A172 (cell line): ENCODE measurements at places on chromosomes 4 and X. TPM values are rescaled to one million over a fixed set of nuclear protein-coding genes. Genes with fewer than 3 reads are reported as not detected.

TEX13D gene
- not detected in 2 replicates for total RNA-seq

SAGE1 gene
- total RNA-seq, result not detected in 2 replicates

DRD5 gene
- total RNA-seq, result not detected in 2 replicates

GRCh38 chrX:15973946-15974345, 119.3 kb upstream of the AP1S2 start:
- DNase-seq, result no peak

DNA sequence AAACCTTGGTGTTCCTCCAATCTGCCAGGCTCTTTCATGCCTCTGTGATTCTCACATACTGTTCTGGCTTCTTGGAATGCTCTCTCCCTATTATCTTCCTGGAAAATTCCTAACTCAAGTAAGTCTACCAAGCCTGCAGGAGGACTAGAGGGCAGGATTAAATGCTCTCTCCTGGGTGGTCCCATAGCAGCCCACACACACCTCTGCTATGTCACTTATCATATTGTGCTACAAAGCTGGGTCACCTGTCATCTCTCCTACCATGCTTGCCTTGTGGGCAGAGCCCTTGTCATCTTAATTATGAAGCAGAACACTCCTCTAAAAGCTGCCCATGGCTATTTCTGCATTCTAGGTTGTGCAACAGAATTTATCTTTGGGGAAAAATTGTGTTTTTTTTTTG, 344.5 kb upstream of the NOCT start:
- DNase-seq, result no peak

GRCh38 chrX:1093121-1093520, 119.3 kb downstream of the CRLF2 start:
- DNase-seq, result no peak

GRCh38 chrX:129593137-129593536, 53.1 kb downstream of the OCRL start:
- DNase-seq, result peak; percentile 37

DNA sequence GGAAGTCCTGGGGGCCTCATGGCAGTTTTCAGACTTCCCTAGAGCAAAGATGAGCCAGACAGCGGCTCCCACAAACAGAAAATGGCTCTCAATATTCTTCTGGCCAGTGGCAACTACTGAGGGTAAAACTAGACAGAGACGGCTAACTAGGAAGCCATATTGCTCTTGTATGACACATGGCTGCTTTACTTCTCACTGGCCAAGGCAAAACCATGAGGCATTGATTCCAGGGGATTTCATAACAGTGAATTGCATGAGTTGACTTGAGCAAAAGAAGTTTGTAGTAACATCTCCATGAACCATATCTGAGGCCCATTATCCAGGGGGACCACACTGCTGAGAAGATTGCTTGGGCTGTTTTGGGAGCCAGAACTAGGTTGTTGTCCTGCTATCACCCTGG, 13.7 kb upstream of the TLR8 start:
- DNase-seq, result no peak

DNA sequence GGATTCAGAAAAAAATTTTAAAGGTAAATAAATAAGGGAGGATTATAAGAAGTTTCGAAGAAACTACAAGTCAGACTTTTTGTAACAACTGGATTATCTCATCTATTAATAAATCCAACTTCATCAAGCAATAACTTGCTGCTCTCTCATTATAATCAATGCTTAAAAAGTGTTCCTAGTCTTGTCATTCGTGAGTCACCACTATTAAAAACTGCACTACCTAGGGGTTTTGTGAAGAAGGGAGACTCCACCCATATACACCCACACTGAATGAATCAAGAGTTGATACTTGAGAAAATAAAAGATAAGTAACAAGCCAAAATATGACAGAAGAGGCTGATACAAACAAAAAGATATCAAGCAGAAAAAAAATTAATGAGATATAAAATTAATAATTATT, 360.5 kb downstream of the ZNF674 start:
- DNase-seq, result peak; percentile 19

- no peak for DNase-seq
Observed at GRCh38 chr4:145988628-145989027, 50.0 kb upstream of the ZNF827 start.

DNA sequence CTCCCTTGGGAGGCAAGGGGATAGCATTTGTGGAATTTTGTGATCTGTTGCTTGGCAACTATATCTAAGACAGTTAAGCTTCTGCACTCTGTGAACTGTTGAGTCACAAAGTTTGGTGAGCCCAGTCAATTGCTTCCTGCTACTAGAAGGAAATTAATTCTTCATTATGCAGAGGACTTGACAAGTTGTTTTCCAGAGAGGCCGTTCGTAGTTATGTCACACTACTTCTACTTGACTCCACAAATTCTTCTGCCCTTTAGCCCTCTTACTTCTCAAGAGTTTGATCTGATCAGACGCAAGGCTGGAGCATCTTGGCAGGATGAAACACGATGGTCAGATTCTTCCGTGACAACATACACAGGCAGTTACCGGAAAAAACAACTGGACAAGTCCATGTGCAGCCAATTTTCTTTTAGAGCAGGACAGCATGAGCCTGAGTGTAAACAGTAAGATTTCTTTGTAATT, at the start of gene C4orf51:
Gene C4orf51 (plus strand): TSS at position 156 of the 465 bp plus-strand sequence. CDS start 58 bp downstream, at position 214.
- peak; percentile 46 for DNase-seq

DNA sequence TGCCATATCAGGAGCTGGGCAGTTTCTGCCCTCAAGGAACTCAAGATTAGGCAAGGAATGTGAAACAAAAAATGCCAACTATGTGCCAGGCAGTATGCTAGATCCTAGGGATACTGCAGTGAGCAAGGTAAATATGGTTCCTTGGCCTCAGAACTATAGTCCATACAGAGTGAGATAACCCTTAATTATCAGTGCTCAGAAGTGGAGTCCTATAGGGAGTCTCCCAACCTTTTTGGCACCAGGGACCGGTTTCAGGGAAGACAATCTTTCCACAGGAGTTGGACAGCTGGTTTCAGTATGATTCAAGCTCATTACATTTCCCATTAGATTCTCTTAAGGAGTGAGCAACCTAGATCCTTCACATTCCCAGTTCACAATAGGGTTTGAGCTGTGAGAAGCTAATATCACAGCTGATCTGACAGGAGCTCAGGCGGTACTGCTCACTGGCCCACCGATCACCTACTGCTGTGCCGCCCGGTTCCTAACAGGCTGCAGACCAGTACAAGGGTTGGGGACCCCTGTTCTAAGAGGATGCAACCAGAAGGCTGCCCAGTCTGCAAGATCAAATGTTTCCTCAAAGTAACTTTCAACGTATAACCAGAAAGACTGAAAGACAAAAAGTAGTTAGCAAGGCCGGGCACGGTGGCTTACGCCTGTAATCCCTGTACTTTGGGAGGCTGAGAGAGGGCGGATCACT, 1.7 kb upstream of the SRP72 start:
- peak; percentile 11 for DNase-seq
